GM03348 (cell line): ENCODE measurements at places on chromosomes 5 and 9.
A peak's percentile ranks its signal among the peaks of the same experiment; 100 is the strongest.

DNA sequence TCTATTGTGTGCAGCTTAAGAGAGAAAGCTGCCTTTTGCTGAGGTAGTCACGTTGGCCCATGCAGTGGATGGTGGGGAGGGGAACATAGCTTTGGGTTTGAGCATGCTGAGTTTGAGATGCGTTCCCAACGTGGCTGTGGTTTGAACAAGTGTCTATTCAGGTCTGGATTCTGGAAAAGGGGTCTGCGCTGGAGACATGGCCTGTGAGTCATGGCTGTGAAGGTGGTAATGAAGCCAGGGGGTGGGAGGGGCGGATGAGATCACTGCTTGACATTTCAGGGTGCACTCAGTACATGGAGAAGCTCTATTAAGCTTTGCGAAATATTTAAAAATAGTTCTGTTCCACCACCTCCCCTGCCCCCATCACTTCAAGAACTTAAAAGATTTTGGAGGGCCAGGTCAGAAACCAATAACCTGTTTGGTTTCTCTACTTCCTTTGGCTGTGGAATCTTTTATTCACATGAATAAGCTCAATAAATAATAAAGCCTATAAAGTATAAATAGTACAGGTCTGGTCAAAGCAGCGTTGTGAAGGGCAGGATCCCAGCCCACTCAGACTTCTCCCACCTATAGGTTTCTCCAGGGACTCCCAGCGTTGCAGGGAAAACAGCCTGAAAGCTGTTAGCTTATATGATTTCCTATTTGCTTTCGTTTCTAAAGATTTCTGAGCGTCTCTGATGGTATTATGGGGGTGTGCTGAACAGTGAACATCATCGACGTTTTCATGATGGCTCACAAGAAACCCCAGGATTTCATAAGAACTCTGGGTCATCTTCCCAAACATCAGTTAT is 189.9 kb downstream of the NSG2 start:
- DNase-seq = no peak

DNA sequence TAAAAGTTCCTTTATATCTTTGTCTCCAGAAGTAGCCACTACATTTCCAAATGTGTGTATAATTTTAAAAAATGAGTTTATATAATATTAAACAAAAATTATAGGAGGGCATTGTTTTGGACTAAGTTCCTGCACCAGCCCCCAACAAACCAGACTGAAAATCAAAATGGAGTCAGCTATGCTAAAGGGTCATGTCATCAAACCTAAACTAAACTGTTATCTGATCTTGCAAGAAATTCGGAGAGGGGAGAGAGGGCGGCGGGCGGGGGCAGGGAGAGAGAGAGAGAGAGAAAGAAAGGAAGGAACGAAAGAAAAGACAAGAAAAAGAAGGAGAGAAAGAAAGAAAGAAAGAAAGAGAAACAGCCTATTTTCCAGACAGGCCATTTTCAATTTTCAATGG is 63.5 kb downstream of the DOCK2 start:
- DNase-seq = no peak

- DNase-seq = peak; percentile 62
Observed at GRCh38 chr5:169173372-169173771, 127.6 kb downstream of the SLIT3 start.

- DNase-seq = no peak
Observed at GRCh38 chr9:87888501-87888900, 5.8 kb downstream of the SPATA31E1 start.

- DNase-seq = peak; percentile 60
Observed at GRCh38 chr9:108478431-108479332, 377.1 kb downstream of the ACTL7B start.
